ENCODE measurements at places on chromosomes 5 and 9.

DNA sequence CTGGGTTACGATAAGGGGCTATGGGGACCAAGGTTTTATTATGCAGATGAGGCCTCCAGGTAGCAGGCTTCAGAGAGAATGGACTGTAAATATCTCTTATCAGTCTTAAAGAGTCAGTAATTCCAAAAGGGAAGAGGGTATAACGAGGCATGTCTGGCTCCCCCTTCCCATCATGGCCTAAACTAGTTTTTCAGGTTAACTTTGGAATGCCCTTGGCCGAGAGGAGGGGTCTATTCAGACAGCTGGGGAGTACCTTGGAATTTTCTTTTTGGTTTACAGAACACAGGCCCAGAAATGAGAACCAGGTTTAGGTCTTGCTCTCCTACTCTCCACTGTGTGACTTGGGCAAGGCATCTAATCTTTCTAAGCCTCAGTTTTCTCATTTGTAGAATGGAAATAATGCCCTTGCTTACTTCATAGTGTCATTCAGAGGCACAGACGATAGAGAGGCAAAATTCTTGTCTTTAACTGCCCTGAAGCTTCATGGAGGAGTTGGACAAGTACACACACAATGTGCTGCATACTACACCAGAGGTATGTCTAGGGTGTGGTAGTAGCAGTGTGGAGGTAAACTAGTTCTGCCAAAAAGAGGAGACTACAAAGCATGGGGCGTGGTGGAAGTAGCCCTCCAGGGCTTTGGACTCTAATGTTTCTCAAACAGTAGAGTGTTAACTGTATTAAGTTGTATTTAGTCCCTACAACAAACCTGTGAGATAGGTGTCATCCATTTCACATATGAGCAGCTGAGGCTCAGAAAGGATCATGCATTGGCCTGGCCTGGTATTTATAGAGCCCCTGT is 45.5 kb downstream of the IRF1 start:
- DNase-seq, result no peak

DNA sequence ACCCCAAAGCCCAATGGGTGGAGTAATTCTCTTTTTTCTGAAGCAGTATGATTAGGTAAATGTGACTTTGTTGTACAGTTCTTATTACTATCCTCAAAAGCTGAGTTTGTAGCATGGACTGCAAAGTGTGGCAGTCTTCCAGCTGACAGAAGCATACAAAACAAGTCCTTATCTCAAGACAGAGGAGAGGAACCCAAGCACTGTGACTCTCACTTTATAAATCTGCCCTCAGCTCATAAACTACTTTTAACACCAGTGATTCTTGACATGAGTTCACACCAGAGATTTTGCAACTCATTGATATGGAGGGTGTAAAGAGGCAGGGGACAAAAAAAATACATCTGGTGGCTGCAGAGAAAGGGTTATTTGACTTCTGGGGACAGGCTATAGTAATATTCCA is 251.6 kb downstream of the NTRK2 start:
- no peak for DNase-seq

- DNase-seq, result no peak
These were observed 33.9 kb upstream of the OTULINL start for GRCh38 chr5:14547666-14548065.

- no peak for DNase-seq
These were observed 36.2 kb downstream of the IPPK start for GRCh38 chr9:92633614-92634278.

DNA sequence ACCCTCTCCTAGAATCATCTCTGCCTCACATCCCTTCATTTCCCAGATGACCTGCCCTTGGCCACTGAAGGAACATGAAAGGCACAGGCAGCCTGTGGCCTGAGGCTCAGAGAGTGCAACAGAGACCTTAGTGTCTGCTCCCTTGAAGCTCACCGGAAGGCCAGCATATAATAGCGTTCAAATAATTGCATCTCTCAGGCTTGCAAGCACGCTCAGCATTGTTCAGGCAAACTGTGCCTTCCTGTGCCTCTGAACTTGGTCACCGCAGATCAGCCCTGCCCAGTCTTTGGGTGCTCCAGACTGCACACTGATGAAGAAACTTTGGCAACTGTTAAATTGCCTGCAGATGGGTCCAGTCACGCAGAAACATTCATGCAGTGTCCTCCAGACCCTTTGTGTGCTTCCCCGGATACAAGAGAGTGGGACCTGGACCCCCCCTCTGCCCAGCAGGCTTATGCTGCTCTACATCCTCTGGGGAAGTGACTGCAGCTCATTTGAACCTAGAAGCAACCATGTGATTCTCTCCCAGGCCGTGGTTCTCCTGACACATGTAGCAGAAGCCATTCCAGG is 216.0 kb upstream of the ANKRD55 start:
- no peak for DNase-seq

DNA sequence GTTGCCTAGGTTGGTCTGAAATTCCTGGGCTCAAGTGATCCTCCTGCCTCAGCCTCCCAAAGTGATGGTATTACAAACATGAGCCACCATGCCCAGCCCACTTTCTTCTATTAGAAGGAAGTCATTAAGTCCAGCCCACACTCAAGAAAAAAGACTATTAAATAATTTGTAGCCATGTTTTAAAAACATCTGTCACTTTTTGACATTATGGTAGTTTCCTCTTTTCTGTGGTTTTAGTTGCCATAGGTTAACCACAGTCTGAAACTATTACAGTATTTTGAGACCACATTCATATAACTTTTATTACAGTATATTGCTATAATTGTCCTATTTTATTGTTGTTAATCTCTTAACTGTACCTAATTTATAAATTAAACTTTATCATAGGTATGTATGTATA is 31.9 kb upstream of the C5orf24 start:
- no peak for DNase-seq

GRCh38 chr5:6222121-6222520 is 156.2 kb downstream of the MED10 start:
- DNase-seq, result no peak

DNA sequence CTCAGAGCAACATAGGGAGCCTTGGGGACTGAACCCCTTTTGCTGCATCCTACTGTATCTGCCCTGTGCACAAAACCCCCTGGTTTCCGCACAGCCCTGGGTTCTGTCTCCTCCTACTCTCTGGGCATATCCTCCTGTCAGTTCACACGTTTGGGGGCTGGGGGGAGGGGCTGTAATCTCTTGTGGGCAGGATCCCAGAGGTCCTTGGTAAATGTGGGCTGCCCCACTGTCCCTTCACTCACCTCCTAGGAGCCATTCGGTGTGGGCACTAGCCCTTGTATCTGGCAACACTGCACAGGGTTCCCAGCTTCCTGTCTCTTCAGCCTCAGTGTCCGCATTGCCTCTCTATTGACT is 271.8 kb upstream of the DMAC1 start:
- DNase-seq, result no peak

DNA sequence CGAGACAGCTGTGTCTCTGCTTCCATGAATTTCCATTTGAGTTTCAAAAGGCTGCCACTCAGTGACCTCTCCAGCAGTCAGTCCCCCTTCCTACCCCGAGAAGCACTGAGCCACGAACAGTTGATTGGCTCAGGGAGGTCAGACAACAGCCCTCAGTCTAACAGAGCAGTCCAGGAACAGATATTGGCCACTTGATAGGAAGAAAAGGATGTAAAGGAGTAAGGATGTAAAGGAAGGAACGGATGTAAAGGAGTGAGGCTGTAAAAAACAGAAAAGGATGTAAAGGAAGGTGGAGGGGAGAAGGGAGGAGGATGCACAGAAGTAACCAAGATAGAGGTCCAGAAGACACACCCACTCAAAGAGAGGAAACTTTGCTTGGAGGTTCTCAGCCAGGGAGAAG is 3.2 kb upstream of the NR4A3 start:
- DNase-seq, result no peak

- DNase-seq, result no peak
These were observed 50.6 kb downstream of the PCSK5 start for GRCh38 chr9:75941066-75941465.

DNA sequence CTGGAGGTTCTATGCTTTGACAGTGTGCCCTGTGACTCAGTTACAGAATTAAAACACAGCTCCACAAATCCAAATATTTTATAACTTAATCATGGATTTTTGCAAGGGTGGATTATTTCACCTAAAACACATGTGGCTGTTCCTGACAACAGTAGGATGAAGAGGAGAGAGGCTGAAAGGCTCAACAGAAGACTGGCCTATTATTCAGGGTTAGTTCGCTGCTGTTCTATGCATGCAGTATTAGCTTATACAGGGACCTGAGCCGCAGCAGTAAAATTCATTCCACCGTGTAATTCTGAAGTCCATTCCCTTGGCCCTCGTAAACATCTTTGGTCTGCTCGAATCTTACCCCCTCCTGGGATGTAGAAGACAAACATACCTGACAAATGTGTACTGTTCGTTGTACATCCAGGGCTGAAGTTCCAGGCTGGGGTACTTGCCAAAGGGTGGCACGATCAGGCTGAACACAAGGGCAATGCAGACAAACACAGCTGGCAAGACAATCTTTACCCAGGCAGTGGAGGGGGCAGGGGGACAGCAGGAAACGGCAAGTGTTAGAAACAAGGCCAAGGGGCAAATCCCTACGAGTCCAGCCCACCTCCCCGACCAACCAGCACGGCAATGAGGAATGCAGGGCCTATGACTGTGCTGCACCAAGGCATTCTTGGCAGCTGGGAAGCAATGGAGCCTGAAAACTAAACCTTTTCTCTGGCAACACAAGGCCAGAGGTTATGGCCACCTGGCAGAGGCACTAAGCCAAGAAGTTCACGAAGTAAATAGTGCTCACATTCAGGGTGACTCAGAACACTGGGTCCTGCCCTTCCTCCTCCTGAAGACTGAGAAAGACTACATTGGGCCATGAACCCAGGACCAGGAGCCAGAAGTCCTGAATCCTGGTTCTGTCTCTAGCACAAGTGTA is 46.8 kb downstream of the NIPSNAP3B start:
- DNase-seq, result no peak

DNA sequence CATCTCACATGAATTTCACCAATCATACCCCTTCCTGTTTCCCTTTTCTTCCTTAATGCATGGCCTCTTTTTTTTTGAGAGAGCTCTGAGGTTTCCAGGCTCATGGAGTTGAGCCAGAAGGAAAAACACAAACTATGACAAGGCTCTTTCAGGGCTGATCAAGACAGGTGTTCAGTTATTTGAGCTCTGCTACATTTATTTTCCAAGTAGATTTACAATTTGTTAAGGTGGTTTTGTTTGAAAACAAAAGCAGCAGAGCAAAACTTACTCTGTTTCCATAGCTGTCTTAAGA is 62.4 kb upstream of the IL7R start:
- no peak for DNase-seq

DNA sequence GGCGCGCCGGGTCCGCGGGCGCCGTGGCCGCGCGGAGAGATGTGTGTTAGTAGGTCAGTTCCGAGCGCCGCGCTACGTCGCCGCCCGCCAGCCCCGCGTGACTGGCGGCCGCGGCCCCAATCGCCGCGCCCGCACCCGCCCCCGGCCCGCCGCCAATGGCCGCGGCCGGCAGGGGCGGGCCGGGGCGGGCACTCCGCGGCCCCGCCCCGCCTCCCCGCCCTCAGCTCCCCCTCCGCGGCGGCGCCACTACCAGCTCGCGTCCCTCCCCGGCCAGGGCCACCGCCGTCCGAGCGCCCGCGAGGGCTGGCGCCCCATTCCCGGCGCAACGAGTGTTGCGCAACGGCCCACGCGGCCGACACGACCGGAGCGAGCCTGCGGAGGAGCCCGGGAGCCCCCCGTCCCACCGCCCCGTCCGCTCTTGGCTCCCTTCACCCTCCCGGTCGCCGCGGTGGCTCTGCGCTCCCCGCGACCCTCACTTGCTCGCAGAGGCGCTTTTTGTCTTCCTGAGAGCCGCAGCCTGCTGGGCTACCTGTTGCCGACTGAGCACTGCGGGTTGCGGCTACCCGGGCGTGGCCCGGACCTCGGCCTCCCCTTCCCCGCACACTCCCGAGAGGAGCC is at the start of gene NFIL3:
Gene NFIL3 (minus strand): TSS at position 48 of the 618 bp plus-strand sequence. CDS start 13,098 bp downstream, outside the sequence.
- peak; percentile 87 for DNase-seq
